Colonic mucosa (tissue), 4 donors: ENCODE measurements at places on chromosomes 7 and 10. TPM values are rescaled to one million over a fixed set of nuclear protein-coding genes. Genes with fewer than 3 reads are reported as not detected.

The SYNPO2L gene
- not detected for total RNA-seq

GRCh38 chr7:81721437-81721836 is 48.4 kb downstream of the HGF start:
- no peaks in the 10 kb centered on the region for H3K36me3 ChIP-seq
- H3K27me3 ChIP-seq: no peaks in the 10 kb centered on the region
- DNase-seq: no peak

GRCh38 chr10:49502358-49502757 is 36.6 kb downstream of the ERCC6 start:
- H3K27ac ChIP-seq: no peak overlapping the region
- no peak for DNase-seq
- H3K27me3 ChIP-seq: no peaks in the 10 kb centered on the region
- H3K36me3 ChIP-seq: no peaks in the 10 kb centered on the region
- no peaks in the 10 kb centered on the region for H3K4me1 ChIP-seq

The NANOS1 gene
- total RNA-seq: 0.74 TPM

DNA sequence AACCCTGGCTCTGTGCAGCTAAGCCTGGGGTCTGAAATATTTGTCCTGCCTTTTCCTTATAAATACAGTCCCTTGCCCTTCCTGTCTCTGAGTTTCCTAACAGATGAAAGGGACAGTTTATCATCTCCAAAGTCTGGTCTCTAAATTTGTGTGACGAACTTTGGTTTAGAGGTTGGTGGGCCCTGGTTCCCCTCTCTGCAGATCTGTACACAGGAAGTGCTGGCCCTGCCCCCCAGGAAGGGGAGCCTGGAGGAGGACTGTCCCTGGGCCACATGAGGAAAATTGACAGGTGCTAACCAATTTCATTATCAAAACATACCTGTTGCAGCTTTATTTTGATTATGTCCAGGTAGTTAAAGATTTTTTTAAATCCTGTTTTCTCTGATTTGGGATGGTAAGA is 34.5 kb downstream of the PPP2R2D start:
- no peak for DNase-seq
- no peak overlapping the region for H3K27ac ChIP-seq
- no peaks in the 10 kb centered on the region for H3K27me3 ChIP-seq
- no peak overlapping the region for H3K4me3 ChIP-seq

The FOXP2 gene
- total RNA-seq: 20.0 TPM

GRCh38 chr7:50687575-50688225 is 95.0 kb downstream of the GRB10 start:
- H3K27me3 ChIP-seq: no peaks in the 10 kb centered on the region
- no peak overlapping the region for H3K27ac ChIP-seq
- DNase-seq: no peak
- H3K36me3 ChIP-seq: no peaks in the 10 kb centered on the region
- no peaks in the 10 kb centered on the region for H3K4me1 ChIP-seq

DNA sequence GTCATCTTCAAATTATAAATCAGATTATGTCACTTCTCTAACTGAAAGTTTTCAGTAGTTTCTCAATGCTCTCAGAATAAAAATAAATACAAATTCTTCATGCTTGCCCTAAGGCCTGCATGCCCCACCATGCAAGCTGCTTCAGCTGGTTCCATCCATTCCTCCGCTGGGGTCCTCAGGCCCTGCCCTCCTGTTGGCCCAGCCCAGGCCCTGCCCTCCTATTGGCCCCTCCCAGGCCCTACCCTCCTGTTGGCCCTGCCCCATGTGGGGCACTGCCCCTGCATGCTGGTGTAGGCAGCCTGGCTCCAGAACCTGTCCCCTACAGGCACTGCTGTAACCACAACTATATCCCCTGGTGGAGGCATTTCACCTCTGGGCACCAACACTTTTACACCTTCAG is 109.3 kb upstream of the TCERG1L start:
- H3K4me1 ChIP-seq: no peaks in the 10 kb centered on the region
- DNase-seq: no peak
- no peak overlapping the region for H3K27ac ChIP-seq
- no peaks in the 10 kb centered on the region for H3K36me3 ChIP-seq
- H3K4me3 ChIP-seq: no peak overlapping the region

DNA sequence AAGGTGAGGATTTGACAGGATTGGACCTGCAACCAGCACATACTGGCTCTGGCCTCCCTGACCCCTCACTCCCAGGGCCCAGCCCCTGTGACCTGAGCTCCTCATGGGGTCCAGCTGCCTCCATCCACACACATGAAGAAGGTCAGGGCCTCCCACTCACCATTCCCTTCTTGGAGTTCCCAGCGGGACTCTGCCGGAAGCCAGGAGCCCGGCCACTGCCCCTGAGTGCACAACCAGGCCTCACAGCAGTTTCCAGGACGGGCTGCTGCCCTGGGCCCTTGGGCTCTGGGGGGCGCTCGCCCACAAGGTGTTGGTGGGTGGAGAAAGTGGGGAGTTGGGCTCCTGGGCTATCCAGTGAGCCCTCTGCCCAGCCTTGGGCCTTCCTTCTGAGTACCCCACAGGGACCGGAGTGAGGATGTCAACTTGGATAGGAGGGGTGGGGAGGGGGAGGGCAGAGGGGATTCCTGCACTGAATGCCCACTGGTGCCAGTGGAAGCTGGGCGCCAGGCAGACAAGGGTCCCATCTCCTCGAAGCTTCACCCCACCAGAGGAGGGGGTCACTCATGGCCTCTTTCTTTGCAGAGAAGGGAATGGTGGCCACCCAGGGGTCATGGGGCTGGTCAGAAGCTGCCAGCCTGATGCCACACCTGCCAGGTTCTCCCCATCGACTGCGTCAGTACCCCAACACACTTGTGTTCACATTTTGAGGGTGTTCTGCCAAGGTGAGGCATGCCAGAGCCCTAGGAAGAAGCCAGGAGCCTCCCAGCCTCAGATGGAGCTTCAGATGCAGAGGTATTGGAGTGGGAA is 115.3 kb downstream of the PTPN20 start:
- no peaks in the 10 kb centered on the region for H3K4me1 ChIP-seq
- H3K27me3 ChIP-seq: no peaks in the 10 kb centered on the region
- no peak overlapping the region for H3K4me3 ChIP-seq
- peak; percentile 14 for DNase-seq

The CHRM2 gene
- 6.1 TPM for total RNA-seq

GRCh38 chr7:20395511-20395910 is 64.8 kb downstream of the ITGB8 start:
- H3K4me3 ChIP-seq: no peak overlapping the region
- DNase-seq: no peak
- no peaks in the 10 kb centered on the region for H3K27me3 ChIP-seq
- H3K4me1 ChIP-seq: no peaks in the 10 kb centered on the region

The CTTNBP2 gene
- 1.5 TPM for total RNA-seq

DNA sequence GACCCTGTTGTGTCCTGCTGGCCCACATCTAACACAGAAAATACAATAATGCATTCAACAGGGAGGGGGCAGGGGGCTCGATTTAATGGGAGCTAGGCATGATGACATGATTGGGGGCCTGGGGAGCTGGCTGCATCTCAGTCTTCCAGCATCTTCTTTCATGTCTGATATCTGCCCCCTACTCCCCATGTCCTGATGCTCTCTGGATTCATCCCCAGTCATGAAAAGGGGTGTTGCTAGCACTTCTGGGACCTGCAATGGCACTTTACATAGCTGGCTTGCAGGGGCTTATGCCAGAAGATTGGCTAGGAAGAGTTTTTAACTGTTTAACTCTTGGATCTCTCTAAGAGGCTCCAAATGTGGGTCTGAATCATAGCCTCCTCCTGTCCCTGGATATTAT is 94.9 kb downstream of the AOAH start:
- H3K36me3 ChIP-seq: no peaks in the 10 kb centered on the region
- no peaks in the 10 kb centered on the region for H3K27me3 ChIP-seq
- DNase-seq: no peak
- no peaks in the 10 kb centered on the region for H3K4me1 ChIP-seq

DNA sequence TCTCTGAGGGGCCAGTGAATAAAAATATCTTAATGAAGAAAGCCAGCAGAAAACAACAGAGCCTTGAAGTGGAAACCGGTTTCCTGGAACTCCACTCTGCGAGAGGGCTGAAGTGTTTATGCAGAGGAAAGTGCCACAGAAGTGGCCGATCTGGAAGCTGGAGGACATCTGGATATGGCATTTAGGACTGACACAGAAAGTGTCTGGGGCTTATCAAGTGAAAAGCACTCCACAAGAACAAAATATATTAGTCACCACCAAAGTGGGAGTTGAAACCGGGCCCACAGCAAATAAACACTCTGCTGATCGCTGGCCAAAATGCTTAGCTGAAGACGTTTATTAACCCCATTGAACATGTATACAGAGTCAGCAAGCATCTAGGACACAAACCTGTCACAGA is 7.8 kb downstream of the NOD1 start:
- peak; percentile 57 for DNase-seq
- no peaks in the 10 kb centered on the region for H3K36me3 ChIP-seq
- no peaks in the 10 kb centered on the region for H3K27me3 ChIP-seq
- no peak overlapping the region for H3K4me3 ChIP-seq

- H3K4me3 ChIP-seq: no peak overlapping the region
- no peaks in the 10 kb centered on the region for H3K4me1 ChIP-seq
- no peaks in the 10 kb centered on the region for H3K36me3 ChIP-seq
- no peak overlapping the region for H3K27ac ChIP-seq
These were observed 32.7 kb downstream of the LGI1 start for GRCh38 chr10:93790439-93790838.
